ENCODE measurements at places on chromosomes 3 and 15.

- no peak for DNase-seq
Measured at GRCh38 chr3:40118091-40118490, 191.4 kb upstream of the EIF1B start.

- DNase-seq = no peak
Measured at GRCh38 chr3:32137870-32138269, 31.4 kb downstream of the GPD1L start.

DNA sequence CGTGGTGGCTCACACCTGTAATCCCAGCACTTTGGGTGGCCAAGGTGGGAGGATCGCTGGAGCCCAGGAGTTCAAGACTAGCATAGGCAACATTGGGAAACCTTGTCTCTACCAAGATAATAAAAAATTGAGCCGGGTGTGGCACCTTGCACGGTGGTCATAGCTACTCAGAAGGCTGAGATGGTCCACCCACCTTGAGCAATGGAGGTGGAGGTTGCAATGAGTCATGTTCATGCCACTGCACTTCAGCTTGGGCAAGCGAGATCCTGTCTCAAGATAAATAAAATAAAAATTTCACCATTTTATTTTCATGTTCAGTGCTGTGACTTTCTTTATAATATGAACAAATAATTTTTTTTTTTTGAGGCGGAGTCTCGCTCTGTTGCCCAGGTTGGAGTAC, 12.5 kb downstream of the MAPK6 start:
- DNase-seq = no peak

- DNase-seq = no peak
Measured at GRCh38 chr15:87930457-87930856, 326.1 kb downstream of the NTRK3 start.

- no peak for DNase-seq
Measured at GRCh38 chr3:126306397-126306796, 50.8 kb downstream of the KLF15 start.
